ENCODE measurements at places on chromosomes 16 and 17.
A peak's percentile ranks its signal among the peaks of the same experiment; 100 is the strongest.

DNA sequence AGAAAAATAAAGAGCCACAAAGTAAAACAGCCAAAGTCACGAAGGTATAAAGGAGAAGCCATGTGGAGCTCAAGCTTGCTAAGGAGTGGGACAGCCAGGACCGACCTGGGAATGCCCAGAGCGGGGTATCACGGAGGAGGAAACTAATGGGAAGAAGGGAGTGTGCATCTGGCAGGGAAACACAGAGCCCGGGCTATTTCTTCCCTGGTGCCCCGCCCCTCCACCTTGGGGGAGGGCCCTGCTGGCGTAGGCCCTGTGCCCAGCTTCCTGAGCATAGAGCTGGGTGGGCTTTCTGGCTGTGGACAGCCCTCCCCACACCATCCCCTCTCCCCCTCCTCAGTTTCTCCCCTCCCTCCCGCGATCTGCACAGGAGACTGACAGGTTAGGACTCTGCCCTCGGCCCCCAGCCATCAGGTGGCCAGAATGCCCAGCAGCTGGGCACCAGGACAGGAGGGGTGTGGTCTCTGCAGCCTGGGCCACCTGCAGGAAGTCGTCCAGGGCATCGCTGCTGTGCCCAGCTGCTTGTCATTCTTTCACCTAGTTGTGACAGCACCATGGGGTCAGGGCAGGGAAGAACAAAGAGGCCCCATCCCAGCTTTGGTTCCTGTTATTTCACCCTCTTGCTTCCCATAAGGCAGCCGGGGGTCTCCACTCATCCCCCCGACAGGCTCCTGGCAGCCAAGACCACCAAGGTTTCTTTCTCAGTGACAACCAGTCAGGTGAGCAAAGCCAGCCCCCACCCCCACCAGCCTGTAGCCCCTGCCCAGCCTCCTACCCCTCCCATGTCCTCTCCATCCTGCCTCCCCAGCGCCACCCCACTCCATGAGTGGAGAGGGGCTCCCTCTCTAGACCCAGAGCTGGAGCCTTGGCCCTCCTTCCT lies 7.1 kb upstream of the DCAF7 start:
- H3K4me1 ChIP-seq, result peaks cover 3% of the 10 kb centered on the region
- peaks cover 20% of the 10 kb centered on the region for H3K27me3 ChIP-seq
- no peak overlapping the region for H3K27ac ChIP-seq
- H3K4me3 ChIP-seq, result no peak overlapping the region

DNA sequence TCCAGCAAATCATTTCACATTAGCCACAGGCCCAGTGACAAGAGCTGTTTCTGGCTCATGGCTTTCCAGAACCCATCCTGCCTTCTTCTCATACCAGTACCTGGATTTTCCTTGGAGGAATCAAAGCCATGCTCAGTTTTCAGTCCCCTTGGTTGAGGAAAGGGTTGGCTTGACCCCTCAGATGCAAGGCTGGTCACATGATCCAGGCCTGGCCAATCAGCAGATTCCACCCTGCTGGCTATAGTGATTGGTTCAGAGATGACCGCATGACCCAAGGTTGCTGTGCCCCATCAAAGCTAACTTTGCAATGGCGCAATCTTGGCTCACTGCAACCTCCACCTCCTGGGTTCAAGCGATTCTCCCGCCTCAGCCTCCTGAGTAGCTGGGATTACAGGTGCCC lies 45.0 kb downstream of the MMP15 start:
- H3K4me3 ChIP-seq, result no peak overlapping the region
- no peaks in the 10 kb centered on the region for H3K27me3 ChIP-seq
- no peaks in the 10 kb centered on the region for H3K4me1 ChIP-seq
- DNase-seq, result no peak
- H3K36me3 ChIP-seq, result no peaks in the 10 kb centered on the region

- no peaks in the 10 kb centered on the region for H3K36me3 ChIP-seq
- peak; percentile 84 for DNase-seq
- no peak overlapping the region for H3K4me3 ChIP-seq
- peak overlapping the region; percentile 79 for H3K27ac ChIP-seq
These were observed 29.3 kb downstream of the MXRA7 start for GRCh38 chr17:76681222-76682137.

DNA sequence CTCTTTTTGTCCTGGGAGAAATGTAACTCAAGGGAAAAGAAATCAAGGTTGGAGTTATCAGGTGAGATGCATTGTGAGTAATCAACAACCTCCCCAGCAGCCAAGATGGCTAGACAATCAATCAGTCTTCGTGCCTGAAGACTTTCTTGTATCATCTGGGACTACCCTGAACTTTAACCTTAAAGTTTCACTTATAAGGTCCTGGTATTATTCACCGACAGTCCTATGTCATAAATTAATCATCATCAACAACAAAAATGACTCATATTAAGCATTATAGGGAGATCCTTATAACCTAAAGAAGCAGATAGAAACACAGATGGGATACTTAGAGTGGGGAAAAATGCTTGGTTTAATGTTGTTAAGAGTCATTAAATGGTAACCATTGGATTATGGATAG lies 7.7 kb upstream of the TEKT3 start:
- no peak overlapping the region for H3K4me3 ChIP-seq
- peak overlapping the region; percentile 79 for H3K27ac ChIP-seq
- H3K27me3 ChIP-seq, result no peaks in the 10 kb centered on the region
- peaks cover 33% of the 10 kb centered on the region for H3K4me1 ChIP-seq
- no peaks in the 10 kb centered on the region for H3K36me3 ChIP-seq

DNA sequence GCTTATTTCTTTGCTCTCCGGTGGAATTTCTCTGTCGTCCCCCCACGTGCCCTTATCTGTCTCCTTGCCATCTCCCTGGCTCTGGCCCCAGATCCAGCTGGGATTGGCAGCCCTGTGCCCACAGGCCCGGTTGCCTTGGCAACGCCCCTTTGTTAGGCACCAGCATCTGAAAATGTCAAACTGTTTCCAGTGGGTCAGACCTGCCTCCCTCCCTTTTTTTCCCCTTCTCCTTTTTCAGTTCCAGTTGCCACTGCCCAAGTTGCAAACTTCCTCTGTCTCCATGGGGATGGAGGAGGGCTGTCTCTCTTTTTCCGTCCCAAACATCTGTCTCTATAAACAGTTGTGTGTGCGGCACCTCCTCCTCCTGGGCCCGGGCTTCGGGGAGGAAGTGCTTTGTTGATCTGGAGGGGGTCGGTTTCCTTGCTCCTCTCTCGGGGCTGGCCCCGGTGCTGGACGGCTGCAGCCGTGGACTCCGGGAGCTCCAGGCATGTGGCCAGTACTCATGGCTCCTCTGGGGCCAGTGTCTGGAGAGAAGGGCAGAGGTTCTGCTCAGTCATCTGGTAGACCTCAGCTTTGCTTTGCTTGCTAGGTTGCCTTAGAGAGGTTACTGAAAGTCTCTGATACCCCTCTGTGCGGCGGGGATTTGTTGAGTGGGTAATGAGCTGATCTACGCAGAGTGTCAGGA lies 35.3 kb downstream of the SOCS3 start:
- no peaks in the 10 kb centered on the region for H3K36me3 ChIP-seq
- peak overlapping the region; percentile 83 for H3K27ac ChIP-seq
- H3K4me1 ChIP-seq, result peaks cover 6% of the 10 kb centered on the region
- H3K4me3 ChIP-seq, result no peak overlapping the region

DNA sequence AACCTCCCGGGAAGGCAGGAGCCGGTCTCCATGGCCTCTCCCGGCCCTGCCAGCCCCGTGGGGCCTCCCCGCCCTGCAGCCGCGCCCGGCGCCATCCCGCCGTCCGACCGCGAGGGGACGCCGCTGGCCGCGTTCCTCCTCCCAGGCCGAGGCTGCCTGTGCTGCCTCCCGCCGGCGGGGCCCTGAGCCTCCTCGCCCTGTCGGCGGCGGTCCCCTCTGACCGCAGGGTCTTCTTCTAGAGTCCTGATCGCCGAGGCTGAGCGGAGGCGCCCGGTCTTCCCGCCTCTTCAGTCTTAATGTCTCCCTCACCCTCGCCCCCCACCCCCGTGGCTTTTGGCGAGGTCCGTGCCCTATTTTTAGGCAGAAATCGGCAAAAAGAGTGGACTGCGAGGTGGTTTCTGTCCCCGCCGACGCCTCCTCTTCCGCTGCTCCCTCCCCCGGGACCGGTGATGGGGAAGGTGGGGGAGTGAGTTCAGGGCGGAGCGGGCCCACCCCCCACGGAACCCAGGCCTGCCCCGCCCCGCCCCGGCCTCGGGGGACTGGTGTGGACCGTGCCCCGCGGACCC lies 794 bp upstream of the CPNE7 start:
- DNase-seq, result peak; percentile 72
- H3K27me3 ChIP-seq, result peaks cover 69% of the 10 kb centered on the region
- H3K4me1 ChIP-seq, result peaks cover 17% of the 10 kb centered on the region
- H3K4me3 ChIP-seq, result peak overlapping the region; percentile 38

DNA sequence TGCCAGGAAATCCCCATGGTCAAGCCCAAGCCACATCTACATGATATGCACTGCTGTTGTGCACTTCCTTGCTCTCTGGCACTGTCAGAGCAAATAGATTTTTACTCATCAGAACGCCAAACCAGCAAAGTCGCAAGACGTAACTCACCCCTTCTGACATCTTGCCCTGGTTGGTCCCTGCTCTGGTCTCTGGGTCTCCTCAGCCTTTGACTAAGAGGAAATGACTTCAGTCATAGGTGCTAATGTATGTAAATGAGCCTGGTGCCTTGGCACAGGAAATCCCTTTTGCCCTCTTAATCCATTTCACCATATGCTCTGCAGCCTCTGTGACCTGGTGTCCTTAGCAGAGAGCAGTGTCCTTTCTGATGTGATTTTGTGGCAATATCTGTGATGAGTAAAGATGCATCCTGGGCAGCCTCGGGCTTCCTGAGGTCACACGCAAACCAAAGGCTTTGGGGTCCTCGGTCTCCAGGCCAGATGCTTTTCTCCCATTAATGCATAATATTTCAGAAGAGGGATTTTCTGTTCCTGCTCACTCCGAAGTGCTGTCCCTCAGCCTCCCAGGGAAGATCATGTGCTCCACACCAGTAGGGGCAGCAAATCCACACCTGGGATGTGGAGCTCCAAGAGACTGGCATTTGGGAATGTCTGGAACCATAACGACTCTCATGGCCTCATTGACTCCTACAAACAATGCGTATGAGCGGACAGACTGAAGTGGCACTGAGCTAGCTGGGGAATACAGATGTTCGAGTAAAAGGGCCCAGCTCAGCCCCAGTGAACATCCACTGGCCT lies 66.9 kb downstream of the GP2 start:
- no peaks in the 10 kb centered on the region for H3K4me1 ChIP-seq
- H3K36me3 ChIP-seq, result no peaks in the 10 kb centered on the region
- DNase-seq, result no peak
- H3K27me3 ChIP-seq, result no peaks in the 10 kb centered on the region
- H3K4me3 ChIP-seq, result no peak overlapping the region

DNA sequence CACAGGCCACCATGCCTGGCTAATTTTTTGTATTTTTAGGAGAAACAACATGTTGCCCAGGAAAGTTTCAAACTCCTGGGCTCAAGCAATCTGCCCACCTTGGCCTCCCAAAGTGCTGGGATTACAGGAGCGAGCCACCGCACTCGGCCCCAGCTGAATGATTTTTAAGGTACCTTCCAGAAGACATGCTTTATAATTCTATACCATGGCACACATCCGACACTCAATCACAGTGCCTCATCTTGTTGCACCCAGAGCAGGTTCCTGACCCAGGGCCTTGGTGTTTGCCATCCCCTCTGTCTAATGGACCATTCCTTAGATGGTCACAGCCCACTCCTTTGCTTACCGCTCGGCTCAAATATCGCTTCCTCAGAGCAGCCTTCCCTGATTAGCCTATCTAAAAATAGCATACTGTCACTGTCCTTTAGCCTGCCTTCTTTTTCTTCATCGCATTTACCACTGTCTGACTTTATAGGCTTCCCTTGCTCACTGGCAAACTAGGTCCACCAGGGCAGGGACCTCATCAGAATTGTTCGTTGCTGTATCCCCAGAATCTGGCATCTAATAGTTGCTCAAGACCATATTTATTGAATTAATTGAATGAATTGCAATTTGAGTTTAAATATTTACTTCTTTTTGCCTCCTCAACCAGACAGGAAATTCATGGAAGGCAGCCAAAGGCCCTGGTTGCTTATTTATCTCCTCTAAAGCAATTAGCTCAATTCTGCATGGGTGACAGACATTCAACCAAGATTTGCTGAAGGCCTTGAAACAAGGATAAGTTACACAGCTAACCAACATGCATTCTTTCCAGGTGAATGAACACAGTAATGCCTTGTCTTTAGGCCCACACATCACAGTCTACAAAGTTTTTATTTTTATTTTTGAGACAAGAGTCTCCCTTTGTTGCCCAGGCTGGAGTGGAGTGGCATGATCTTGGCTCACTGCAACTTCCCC lies 6.3 kb upstream of the TENT4B start:
- H3K27ac ChIP-seq, result no peak overlapping the region
- H3K4me1 ChIP-seq, result peaks cover under 1% of the 10 kb centered on the region
- H3K4me3 ChIP-seq, result no peak overlapping the region
- no peak for DNase-seq

DNA sequence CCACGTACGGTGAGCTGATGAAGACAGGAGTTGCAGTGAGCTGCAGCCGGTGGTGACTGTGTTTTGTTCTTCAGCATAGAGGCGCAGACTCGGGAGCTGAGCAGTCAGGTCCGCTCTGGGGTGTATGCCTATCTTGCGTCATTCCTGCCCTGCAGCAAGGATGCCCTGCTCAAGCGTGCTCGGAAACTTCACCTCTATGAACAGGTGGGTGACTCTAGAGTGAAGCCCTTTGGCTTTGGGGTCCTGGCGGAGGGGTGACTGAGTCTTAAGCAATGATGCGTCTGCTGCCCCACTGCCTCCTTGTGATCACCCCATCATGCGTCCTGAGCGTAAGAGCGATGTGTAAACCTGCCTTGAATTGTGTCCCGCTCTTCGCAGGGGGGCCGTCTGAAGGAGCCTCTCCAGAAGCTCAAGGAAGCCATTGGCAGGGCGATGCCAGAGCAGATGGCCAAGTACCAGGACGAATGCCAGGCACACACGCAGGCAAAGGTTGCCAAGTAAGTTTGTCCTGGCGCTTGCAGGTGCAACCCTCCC lies 22.9 kb downstream of the UBN1 start:
- H3K4me1 ChIP-seq, result no peaks in the 10 kb centered on the region
- no peaks in the 10 kb centered on the region for H3K27me3 ChIP-seq
- peaks cover 33% of the 10 kb centered on the region for H3K36me3 ChIP-seq
- no peak for DNase-seq
- no peak overlapping the region for H3K4me3 ChIP-seq
- H3K27ac ChIP-seq, result no peak overlapping the region

DNA sequence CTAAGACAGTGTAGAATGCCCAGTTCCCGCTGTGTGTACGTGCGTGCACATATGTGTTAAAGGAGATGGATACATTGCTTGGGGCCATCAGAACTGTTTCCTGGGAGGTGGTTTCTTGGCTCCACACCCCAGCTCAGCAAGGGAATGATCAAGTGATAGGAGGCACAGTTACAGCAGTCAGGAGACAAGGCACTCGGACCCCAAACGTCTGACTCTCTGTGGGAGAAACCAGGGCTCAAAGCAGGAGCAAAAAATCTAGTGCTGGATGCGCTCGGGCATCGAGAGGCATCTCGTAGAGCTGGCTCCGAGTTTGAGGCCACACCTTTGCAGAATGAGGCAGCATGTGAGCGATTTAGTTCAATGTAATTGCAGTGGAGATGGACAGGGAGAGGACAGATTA lies 71.9 kb downstream of the RBBP6 start:
- DNase-seq, result no peak
- H3K27ac ChIP-seq, result no peak overlapping the region
- peaks cover 9% of the 10 kb centered on the region for H3K4me1 ChIP-seq

Measured in transverse colon (tissue), 4 donors.